ENCODE measurements at places on chromosomes 16 and 17.

- DNase-seq = peak; percentile 20
Measured at GRCh38 chr17:28335959-28336871, 654 bp downstream of the TNFAIP1 start.

- no peak for DNase-seq
Measured at GRCh38 chr16:4038448-4038847, 77.8 kb downstream of the ADCY9 start.

- DNase-seq = no peak
Measured at GRCh38 chr16:15037745-15038144, 18.1 kb downstream of the NTAN1 start.

- DNase-seq = no peak
Measured at GRCh38 chr16:23398987-23399805, 53.8 kb downstream of the COG7 start.

DNA sequence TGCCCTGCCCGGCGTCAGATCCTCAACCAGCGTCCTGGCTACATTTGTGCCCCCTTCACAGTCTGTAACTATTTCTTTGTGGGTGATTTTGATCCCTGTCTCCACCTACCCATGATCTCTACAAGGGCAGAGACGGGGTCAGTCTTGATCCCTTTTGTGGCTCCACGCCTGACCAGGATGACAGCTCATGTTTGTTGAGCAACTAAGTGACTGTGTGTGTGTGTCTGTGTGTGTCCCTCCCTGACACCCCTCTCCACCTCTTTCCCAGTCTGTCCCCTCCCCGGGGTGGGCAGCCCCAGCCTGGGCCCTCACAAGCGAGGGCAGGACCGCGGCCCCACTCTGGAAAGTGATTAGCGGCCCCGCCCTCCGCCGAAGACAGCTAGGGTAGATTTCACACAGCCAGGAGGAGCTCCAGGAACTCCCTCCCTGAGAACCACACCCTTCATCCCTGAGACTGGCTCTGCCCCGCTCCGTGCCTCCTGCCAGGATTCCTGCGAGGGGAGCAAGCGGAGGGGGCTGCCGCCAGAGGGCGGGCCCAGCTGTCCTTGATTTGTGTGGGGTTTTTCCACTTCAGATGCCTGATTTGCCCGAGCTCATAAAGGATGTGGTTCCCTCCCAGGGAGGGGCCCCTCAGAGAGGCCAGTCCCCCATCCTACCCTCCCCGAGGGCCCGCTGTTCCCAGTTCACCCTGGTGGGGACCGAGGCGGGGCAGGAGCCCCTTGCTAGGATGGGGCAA is 5.3 kb upstream of the HS3ST6 start:
- DNase-seq = no peak

DNA sequence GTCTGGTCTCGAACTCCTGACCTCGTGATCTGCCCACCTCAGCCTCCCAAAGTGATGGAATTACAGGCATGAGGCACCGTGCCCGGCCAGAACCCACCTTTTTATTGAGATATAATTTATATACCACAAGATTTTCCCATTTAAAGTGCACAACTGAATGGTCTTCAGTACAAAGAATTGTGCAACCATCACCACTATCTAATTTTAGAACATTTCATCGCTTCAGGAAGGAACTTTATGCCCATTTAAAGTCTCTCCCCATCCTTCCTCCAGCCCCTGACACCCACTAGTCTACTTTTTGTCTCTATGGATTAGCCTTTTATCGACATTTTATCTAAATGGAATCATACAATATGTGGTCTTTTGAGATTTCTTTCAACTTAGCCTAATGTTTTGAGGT is 25.4 kb upstream of the HELZ start:
- DNase-seq = no peak

GRCh38 chr17:50052822-50053653 is 2.9 kb upstream of the ITGA3 start:
- DNase-seq = no peak

- DNase-seq = no peak
Measured at GRCh38 chr16:3824121-3824795, 56.3 kb downstream of the CREBBP start.

DNA sequence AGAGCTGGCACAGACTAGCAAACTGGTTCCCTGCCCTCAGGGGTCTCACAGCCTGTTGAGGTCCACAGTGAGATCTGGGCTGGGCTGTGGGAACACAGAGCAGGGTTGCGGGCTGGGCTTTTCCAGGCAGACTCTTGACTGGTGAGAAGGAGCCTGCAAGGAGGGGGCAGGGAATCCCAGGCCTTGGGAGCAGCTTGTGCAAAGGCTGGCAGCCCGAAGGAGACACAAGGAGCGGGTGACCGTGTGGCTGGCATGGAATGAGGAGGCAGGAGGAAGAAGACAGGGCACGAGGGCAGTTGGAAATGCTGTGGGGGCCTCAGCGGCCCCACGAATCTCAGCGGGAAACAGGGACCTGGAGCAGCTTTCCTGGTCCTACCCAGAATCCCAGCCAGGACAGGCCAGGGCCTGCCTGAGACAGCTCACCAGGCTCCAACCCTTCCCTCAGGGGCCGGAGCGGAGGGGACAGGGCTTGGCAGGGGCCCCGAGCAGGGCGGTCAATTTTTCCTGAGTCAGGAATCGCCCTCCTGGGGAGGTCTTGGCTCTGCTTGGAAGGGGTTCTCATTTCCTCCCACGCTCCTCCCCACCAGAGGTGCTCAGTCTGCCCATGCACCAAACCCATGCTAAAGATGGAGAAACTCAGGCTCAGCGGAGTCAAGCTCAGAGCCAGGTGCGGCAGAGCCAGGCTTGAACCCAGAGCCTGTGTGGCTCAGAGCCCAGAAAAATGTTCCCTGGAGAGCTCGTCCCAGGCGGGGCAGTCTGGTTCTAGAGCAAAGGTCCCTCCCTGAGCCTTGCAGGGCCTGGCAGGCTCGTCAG is 9.2 kb upstream of the SNN start:
- no peak for DNase-seq

- DNase-seq = no peak
Measured at GRCh38 chr16:66326991-66327513, 39.4 kb upstream of the CDH5 start.

DNA sequence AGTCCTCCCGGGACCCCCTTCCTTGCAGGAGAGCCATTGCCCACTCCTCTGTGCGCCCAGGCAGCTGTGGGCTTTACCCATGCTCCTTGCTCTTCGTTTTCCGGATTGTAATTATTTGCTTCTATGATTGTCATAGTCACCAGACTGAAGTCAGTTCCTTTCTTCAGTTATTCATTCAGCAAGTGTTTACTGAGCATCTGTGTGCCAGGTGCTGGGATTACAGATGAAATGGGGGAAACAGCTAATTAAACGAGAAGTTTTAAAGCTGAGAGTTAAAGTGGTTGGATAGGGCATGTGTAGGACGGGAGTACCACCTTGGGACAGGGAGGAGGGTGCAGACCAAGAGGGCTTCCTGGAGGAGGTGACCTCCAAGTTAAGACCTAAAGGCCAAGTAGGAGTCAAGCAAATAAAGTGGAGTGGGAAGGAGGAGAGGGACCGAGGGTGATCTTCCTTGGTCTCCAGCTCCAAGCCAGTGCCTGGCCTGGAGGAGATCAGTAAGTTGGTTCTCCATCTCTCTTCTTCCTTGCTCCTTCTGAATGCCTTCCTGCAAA is 126.6 kb downstream of the OR1D5 start:
- no peak for DNase-seq

DNA sequence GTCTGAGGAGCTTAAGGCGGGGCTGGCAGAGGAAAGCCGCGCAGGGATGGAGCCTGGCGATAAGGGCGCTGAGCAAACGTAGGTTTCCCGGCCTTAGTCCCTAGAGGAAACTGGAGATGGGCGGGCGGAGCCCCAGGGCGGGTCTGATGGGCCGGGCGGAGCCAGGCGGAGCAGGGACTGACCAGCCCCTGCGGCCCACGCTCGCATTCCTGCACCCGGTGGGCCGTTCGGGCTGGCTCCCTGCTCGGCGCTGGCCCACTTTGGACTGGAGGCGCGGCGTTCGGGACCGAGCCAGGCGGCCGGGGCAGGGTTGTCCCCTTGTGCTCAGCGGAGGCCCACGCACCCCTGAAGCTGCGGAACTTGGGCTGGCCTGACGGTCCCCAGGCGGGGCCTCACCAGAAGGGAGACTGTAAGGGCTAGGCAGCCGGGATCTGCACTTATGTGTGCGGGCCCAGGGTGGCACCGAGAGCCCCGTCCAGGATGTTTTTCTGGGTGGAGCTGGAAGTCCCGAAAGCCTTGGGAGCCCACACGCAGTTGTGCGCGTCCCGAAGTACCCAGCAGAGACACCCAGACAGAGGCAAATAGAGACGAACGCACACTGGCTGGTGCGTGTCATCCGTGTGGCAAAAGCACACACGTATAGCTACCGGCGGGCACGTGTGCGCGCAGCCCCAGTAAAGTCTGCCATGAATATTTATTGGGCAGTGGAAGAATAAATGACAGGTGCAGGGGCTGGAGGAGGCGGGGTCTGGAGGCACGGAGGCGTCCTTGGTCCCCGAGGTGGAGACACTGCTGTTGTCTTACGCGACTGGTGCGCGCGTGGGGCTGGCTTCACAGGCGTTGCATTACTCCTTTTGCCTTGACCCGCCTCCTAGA is 1.4 kb downstream of the PYDC1 start:
- peak; percentile 67 for DNase-seq

- DNase-seq = no peak
Measured at GRCh38 chr17:34154961-34155730, 99.9 kb upstream of the CCL2 start.

DNA sequence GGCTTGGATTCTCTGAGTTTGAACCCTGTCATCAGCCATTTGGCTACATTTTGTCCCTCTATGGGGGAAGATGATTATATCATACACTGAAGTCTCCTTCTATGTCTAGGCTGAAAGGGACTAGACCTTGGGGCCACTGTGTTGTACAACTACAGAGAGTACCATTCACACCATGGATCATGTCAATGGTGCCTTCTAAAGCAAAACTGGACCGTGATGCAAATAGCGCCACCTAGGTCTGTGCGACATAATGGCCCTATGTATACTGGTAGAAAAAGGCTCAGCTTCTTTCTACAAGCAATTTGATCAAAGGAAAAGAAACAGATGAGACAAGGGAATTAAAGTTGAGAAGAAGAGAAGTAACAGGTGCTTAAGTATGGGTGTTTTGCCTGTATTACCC is 100.7 kb downstream of the LYRM1 start:
- DNase-seq = peak; percentile 40

- DNase-seq = no peak
Measured at GRCh38 chr16:49431591-49432290, 58.1 kb downstream of the C16orf78 start.

GRCh38 chr16:7644176-7644575 is 311.5 kb downstream of the RBFOX1 start:
- no peak for DNase-seq

GRCh38 chr17:48427598-48427997 is 2.4 kb downstream of the SKAP1 start:
- DNase-seq = peak; percentile 77

DNA sequence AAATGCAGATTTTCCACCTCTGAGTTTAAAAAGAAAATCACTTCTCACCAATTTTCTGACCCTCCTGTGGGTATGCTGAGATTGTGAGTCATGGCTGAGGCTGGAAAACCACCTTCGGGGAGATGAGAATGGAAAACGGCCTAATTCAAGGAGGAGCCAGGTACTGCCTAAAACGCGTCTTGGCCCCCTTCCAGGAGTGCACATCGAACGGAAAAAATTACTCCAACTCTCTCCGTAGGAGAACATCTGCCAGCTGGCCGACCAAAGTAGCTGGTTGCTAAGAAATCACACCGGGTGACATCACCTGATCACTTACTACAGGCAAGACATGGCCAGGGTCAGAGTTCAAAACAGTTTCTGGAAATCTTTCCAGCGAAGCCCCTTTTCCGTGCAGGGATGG is 107.6 kb downstream of the ZNF423 start:
- DNase-seq = no peak

- no peak for DNase-seq
Measured at GRCh38 chr17:32498391-32498790, 11.6 kb downstream of the CDK5R1 start.

DNA sequence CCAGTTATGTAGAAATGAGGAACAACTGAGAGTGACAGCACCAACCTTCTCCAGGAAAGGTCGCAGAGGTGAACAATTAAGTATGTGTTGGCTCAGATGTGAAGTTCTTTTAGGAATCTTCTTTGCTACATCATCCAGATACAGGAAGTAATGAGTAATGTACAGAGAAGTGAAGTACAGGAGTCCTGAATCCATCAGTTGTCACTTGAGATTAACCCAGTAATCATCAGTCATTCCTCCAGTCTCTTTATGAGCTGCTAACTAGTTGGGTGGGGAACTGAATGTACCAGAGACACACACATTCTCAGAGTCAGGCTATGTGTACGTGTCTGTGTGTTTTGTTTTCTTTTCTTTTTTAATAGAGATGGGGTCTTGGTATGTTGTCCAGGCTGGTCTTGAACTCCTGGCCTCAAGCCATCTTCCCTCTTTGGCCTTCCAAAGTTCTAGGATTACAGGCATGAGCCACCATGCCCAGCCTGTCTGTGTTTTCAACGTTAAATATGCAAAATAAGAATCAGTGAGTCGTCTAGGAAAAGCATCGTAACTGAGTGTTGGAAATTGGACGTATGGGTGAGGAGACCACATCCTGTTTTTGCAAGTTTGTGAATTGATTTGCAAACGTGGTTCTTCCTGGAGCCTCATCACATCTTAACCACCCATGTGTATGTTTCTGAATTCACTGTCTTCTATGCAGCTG is 19.9 kb downstream of the ZNF200 start:
- DNase-seq = no peak

DNA sequence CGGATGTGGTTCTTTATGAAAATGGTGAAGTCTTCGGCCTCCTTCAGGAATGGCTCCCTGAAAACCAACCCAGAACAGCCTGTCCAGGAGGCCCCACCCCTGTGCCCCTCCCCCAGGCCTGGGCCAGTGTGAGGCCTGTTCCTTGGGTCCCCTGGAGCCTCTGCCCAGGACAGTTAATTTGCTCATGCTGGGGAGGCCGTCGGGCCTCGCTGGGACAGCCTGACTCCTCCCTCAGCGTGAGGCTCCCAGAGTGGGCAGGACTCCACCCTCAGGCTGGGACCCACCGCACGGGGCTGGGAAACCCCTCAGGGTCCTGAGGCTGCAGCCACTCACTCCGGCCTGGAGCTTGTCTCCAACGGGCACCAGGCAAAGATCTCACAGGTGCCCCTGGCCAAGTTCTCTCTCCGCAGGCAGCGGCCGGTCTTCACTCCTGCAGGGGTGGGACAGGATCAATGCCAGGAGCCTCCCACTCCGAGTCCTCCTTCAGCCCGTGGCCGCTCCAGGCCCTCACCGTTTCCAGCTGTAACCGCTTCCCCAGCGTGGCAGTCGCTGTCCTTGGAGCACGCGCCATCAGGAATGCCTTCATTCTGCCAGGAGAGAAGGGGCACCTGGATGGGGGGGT is 5.8 kb downstream of the P2RX5 start:
- DNase-seq = no peak

All from GM20000 (cell line).